ENCODE measurements at places on chromosomes 5 and 9.

GRCh38 chr9:84718476-84718875 is 48.9 kb downstream of the NTRK2 start:
- DNase-seq, result no peak

DNA sequence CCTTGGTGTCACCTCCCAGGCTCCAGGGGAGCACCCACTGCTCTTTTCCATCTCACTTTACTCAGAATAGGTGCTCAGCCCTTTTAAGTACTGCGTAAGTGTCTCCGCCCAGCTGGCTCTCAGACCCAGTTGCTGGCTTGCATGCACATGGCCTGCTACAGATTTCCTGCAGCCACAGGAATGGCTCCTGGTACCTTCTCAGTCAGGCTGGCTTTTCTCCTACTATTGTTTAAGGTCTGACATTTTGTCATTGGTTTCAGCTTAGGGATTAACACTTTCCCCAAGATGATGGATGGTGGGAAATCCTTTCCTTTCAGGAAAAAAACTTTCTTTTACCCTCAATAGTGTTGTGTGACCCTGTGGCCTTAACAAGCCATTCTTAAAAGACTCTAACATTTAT is 1652.3 kb upstream of the WWC1 start:
- DNase-seq, result no peak

- DNase-seq, result no peak
Observed at GRCh38 chr9:135667463-135668001, 4.4 kb downstream of the LCN9 start.

DNA sequence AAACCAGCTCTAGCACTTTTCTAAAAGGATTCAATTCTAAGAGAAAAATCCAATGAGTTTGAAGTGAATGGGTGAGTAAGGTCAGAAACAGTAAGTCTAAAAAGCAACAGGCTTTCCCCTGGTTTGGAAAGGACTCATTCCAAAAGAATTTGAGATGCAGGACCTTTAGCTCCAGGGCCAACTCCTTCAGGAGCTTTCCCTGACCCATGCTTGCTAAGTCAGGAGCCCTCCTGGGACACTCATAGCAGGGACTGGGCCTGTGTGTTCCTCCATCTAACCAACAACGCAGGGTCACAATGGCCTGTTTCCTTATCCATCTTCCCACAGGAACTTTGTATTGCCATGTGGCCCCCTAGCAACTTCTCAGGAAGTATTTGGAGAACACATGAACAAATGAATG is 198.8 kb downstream of the FRMD3 start:
- no peak for DNase-seq

Data from hematopoietic multipotent progenitor cell treated with erythropoietin and hydrocortisone succinate and interleukin-3 and kit ligand, for 15 days (in vitro differentiated cells).